ENCODE measurements at places on chromosomes 4 and X.
A peak's percentile ranks its signal among the peaks of the same experiment; 100 is the strongest.

DNA sequence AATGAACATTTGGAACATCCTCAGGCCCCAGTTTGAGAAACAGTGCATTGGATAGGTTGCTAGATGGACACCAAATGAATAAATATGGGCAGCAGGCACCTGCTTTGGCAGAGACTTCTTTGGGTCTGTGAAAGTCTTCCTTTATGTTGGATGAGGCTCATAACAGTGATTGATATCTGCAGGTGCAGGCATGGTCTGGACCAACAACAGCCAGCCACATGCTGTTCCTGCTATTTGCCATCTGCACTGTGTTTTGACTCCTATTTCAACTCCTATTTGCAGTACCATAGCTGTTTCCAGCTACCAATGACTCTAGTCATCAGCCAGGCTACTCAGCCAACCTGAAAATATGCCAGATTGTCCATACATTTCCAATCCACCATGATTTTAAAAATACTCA lies 60.9 kb downstream of the ANAPC4 start:
- DNase-seq = no peak

DNA sequence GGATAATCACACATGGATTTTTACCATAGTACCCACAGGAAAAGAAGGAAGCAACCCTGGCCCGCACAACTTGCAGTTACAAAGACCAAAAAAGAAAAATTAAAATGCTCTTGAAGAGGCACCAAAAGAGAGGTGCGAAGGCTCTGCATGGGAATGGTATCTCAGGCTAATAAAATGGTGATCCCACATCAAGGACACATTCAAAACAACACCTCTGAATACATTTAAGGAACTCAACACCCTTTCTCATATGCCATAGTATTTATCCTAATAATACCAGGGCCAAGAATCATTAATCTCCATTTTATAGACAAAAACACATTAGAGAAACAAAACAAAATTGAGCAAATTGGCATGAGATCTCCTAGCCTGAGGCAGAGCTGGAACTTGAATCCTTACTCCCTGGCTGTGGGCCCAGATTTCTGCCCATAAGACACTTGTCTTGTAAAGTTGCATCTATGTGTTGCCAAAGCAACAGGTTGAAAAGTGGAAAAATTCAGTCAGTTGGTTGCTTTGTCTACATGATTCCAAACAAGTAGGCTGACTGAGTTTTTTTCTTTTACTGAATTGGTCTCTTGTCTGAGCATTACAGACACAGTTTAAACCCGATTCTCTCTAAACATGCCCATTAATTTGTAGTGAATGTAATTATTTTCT lies 33.5 kb downstream of the GUCY2F start:
- no peak for DNase-seq

DNA sequence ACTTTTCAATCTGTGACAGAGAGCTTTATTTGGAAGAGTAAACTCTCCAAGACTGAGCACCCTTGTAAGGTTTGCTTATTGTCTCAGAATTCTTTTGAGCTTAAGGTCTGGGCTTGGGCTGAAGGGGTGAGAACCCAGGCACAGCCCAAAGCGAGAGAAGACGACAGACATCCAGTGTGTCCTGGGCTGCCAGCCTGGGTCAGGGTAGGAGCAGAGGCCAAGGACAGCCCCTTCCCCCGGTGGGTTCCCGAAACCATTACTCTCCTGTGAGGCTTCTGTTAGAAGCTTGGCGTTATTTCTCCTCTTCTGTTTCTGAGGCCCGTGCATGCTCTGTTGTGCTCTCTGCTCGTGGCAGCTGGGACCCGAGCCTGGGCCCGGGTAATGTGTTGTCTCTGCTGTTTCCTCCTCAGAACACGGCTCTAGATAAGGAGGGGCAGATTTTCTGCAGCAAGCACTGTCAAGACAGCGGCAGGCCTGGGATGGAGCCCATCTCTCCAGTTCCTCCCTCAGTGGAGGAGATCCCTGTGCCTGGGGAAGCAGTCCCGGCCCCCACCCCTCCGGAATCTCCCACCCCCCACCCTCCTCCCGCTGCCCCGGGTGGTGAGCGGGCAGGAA lies 177.5 kb downstream of the DCLK2 start:
- DNase-seq = no peak

GRCh38 chrX:102560423-102561068 lies 38.8 kb upstream of the ARMCX5 start:
- DNase-seq = no peak

- no peak for DNase-seq
These were observed 12.2 kb downstream of the MAOB start for GRCh38 chrX:43870011-43870410.

DNA sequence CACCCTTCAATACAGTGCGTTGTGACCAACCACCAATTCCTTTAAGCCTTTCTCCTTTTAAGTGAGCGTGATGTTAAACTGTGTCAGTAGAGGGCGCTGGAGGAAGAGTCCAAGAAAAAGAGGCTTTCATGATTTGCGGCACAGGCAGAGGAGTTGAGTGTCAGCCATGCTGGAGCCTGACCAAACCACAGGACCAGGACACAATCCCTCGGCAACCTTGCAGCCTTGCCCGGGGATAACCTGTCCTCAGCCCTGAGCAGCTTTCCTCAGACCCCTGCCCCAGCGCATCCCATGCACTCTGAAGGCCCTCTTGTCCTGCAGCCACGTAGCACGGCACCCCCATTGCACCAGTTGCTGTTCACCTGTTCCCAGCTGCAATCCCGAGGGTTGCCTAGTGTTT lies 53.5 kb upstream of the SMIM31 start:
- DNase-seq = peak; percentile 6

GRCh38 chr4:153154007-153154975 lies 50.0 kb upstream of the TRIM2 start:
- peak; percentile 54 for DNase-seq

- peak; percentile 76 for DNase-seq
These were observed 55.8 kb upstream of the BCOR start for GRCh38 chrX:40153345-40154249.

DNA sequence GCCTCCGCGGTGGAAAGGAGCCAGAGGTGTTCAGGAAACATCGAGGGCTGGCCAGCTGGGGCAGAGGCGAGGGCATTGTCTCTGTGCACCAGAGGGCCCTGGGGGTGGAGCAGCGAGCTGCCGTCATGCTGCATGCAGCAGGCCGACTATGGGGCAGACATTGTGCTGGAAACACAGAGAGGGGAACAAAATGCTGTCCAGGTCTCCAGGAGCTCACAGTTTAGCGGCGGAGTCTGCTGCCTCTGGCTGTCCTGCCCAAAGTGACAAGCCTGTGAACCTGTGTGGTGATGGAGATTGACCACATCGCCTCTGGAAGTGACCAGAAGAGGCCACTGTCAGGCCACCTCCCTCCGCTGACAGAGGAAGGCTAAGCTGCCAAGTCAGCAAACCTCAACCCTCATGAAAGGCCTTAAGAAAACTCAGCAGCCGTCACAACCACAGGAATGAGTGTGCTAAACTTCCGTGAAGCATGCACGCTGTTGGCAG lies 20.1 kb upstream of the SASH3 start:
- no peak for DNase-seq

DNA sequence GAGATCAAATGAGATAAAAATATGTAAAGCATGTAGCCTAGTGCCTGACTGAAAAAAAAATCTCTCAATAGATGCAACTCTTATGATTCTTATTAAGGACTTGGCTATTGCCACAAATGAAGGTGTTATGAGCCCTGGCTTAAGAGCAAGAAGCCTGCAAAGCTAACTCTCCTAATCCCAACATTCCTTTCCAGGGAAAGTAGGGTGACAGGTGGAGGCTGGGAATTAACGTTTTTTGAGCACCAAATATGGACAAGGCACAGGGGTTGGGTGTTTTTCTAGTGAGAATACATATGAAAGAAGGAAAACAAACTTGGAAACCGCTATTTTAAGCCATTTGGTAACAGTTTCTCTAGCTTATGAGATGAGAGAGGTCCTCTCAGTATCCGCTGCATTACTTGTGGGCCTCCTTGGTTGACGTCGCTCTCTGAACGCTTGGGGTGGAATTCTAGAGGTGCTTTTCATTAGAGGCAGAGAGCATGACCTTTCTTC lies 2.4 kb downstream of the RHOH start:
- DNase-seq = no peak

- DNase-seq = no peak
These were observed 54.3 kb downstream of the NRK start for GRCh38 chrX:105876658-105877057.

DNA sequence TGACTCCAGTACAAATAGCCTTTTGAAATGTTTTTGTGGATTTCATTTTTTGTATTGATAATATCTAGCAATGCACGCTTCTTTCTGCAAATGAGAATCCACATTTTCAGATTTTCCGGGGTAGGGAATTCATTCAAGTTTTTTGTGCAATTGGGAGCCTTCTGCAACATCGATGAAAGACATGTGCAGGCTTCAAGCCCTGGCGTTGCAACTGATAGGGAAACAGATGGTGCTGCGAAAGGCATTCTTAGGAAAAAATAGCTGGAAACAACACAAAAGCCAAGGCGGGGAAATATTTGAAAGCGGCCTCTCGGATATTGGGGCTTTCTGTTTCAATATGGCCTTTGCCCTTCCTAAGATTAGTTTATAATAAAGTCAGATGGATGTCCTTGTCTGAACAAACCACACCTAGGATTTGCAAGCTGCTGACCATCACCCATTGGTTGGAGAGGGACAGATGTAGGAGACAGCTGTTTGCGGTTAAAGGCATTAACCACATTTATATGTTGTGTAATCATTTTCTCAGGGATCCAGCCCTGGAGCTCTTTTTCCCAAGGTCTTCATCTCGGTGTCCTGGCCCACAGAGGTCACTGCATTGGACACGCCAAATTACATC lies 136.5 kb downstream of the PRKX start:
- no peak for DNase-seq

- no peak for DNase-seq
These were observed 116.1 kb upstream of the PLAC1 start for GRCh38 chrX:134774190-134775048.

DNA sequence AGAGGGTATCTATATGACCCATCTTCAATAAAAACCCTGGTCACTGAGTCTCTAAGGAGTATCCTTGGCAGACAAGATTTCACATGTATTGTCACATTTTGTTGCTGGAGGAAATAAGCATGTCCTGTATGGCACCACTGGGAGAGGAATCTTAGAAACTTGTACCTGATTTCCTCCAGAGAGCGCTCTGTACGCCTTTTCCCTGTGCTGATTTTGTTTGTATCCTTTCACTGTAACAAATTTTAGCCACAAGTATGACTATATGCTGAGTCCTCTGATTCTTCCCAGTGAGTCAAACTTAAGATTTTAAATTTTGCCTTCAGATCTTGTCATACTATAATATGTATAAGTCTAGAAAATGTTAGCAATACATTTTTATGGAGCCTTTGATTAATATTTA lies 102.8 kb downstream of the ITIH6 start:
- no peak for DNase-seq

GRCh38 chr4:67861513-67861912 lies 22.3 kb downstream of the TMPRSS11D start:
- no peak for DNase-seq

DNA sequence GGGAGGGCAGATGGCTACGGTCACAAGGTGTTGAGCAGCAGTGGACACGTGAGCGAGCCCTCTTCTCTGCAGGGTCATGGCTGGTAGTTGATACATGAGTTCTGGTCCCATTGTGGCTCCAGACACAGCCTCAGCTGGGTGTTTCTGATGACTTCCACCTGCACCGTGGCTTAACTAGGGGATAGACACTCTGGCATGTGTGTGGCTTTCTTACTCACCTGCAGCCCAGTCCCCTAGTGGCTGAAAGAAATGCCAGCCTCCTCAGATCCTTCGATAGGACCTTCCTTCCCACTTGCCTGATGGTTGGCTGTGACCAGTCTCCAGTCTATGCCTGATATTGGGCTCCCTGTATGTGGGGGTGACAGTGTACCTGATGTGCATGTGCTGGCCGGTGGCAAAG lies 5.0 kb downstream of the GPR78 start:
- no peak for DNase-seq

GRCh38 chrX:104641176-104641575 lies 75.2 kb downstream of the IL1RAPL2 start:
- DNase-seq = peak; percentile 4

DNA sequence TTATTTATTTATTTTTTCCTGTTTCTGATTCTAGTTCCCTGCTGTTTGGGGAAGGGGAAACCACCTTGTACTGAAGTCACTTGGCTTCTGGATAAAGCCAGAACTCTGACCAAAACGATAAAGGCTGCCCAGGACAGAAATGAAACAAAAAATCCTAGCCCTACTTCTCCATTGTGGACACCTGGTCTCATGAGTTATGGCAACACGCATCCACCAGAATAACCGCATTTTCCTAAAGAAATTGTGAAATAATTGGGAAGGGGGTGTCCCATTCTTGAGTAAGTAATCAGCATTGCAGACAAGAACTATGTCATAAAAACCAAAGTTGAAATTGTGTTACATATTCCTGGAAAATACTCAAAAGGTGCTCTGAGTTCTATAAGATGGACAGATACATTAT lies 42.1 kb downstream of the SLC9A7 start:
- no peak for DNase-seq

DNA sequence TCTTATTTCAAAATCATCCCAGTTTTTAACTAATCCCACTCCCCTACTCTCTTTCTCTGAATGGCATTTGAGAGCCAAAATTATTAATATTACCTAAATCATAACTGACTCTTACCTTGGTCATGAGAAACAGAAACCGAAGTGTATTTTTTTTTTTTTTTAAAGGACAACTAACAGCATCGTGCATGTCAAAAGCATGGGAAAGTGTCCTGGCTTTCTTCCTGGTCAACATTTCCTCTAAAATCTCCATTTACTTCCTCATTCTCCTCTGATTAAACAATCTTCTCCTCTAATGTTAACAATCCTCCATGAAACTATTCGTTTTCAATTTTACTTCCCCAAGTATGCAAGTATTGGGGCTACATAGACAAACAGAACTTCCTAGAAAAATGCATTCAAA lies 2.1 kb upstream of the STS start:
- no peak for DNase-seq

DNA sequence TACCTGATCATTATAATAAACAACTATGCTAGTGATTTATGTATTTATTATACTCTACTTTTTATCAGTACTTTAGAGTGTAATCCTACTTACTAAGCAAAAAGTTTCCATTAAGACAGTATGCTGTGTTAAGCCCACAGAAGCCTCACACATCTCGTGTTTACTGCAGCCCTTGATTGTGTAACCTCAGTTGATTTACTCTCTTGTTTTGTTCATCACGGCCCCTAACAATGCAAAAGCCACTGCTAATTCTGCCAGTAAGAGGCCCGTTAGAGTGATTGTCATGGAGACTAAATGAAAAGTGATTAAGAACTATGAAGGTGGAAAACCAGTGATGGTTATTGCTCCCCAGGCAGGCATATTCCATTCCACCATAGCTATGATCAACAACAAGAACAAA lies 436.2 kb downstream of the SPOCK3 start:
- DNase-seq = no peak

All from SK-N-SH (cell line).